ENCODE measurements at places on chromosomes 5 and 9.

- DNase-seq: no peak
Measured at GRCh38 chr5:134127376-134127861, 12.9 kb downstream of the TCF7 start.

GRCh38 chr5:41722359-41722950 lies 147.8 kb downstream of the OXCT1 start:
- no peak for DNase-seq

GRCh38 chr9:94911211-94911610 lies 184.7 kb downstream of the AOPEP start:
- no peak for DNase-seq

DNA sequence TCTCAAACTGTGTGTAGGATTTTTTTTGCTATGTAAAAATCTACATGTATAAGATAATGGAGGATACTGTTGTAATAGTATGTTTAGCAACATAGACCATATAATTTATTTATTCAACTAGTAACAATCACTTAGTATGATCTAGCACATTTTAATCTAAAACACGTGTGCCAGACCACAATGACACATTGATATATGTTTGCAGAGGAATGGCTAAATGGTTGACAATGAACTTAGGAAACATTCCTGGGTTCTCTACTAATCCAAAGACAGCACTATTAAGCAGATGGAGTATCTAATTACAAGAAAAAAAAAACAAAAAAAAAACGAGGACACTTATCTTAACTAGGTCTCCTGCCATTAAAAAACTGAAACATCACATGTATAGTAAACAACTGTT lies 261.7 kb upstream of the PAPPA start:
- peak; percentile 1 for DNase-seq
